ENCODE measurements at places on chromosomes 2 and 18.
A peak's percentile ranks its signal among the peaks of the same experiment; 100 is the strongest.

GRCh38 chr2:120396861-120397811 lies 51.2 kb downstream of the INHBB start:
- no peak for DNase-seq

GRCh38 chr18:42530276-42530675 lies 575.2 kb downstream of the PIK3C3 start:
- DNase-seq = no peak

DNA sequence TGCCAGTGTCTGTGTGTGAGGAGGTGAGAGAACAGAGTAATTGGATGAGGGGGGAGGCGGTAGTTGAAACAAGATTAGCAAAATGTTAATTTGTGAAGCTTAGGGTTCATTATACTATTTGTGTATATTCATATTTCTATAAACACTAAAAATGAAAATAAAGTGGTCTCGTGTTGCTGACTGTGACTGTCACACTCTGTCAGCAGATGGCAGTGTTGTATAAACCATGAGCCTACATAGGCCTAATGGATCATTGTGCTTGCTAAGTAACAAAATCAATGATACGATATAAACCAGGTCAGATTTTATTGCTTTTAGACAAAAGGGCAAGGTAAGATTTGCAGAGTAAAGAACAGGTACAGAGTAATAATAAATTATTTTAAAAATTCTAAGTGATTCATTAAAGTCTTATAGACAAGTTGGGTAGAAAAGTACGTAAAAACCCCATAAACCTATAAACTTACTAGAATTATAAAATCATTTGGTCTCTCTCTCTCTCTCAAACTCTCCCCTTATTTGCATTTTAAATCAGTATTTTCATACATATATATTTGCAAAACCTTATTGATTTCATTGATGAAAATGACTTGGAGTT lies 182.7 kb downstream of the RPIA start:
- DNase-seq = peak; percentile 40

DNA sequence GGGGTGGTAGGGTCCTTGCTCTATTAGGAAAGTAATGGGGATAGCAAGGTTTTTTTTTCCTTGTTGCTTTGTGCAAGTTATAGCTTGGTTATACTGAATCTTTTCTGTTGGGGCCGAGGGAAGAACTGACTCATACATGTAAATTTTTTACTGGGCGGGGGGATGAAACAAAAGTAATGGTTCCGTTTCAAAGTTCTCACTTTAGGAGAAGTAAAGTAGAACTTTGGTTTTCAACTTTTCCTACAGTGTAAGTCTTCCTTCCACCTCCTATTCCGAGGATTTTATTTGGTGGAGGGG lies 1.1 kb downstream of the AFTPH start:
- no peak for DNase-seq

GRCh38 chr2:176177580-176178037 lies 10.9 kb upstream of the HOXD1 start:
- DNase-seq = no peak

- DNase-seq = no peak
These were observed 30.3 kb downstream of the TNS1 start for GRCh38 chr2:217972490-217972889.

GRCh38 chr2:37831081-37831780 lies 93.9 kb upstream of the RMDN2 start:
- DNase-seq = peak; percentile 2

DNA sequence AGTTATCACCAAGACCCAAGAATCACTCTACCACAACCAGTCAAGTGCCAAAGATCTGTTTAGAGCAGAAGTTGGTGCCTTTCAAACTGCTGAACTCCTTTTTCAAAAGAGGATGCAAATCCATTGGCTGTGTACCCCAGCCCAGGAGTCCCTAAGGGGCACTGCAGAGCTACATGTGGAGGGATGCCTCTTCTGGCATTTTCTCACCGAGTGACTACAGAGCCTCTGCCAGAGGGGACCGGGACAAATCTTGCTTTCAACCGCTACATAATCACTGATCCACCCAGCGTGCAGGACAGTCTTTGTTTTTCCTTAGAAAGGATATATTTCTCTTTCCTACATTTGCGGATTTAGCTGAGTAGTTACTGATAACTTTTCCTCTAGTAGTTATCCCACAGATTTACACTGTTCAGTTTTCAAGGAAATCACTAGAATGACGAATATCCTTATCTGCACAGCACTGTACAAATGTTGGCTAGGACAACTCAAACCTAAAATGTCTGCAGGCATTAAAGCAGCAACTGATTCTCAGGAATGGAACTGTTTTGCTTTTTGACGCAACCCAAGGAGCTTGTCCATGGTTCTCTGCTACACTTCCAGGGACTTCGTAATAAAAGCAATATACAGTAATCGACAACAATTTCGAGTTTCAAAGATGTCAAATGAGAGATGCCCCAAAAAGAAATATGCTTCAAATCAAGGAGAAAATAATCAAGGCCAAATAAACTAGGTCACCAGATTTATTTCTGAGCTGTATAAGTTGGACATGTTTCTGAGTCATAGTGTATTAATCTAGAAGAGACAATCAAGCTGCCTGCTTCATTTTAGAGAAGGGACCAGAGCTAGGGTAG lies 24.1 kb downstream of the EPB41L3 start:
- no peak for DNase-seq

DNA sequence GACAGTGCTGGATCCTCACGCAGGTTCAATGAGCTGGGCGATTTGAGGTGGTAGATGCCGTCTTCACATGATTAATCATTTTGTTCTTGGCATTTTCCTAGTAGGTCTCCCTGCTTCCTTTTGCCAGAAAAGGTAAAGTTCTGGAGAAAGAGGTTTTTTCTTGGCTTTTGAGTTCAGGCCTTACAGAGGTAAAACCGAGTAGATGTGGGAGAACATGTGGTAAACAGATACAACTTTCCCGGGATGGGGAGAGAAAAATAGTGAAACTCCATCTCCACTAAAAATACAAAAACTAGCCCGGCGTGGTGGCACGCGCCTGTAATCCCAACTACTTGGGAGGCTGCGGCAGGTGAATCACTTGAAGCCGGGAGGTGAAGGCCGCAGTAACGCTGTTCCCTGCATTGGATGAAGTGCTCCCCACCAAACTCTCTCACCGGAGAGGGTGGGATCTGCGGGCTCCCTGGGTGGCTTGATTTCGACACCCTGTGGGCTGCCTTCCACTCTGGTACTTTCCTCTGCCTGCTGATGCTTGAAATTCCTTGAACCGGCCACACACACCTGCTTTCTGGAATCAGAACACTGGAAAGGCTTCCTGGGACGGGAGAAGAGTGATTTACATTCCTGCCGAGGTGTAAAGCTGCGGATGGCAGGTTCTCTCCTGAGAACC lies 88.8 kb downstream of the ACTR3 start:
- DNase-seq = no peak

- no peak for DNase-seq
These were observed 43.0 kb upstream of the CYBRD1 start for GRCh38 chr2:171479154-171479814.

GRCh38 chr2:181683518-181684453 lies 3.5 kb upstream of the NEUROD1 start:
- DNase-seq = no peak

- DNase-seq = no peak
These were observed 62.7 kb upstream of the NRP2 start for GRCh38 chr2:205619600-205619999.

DNA sequence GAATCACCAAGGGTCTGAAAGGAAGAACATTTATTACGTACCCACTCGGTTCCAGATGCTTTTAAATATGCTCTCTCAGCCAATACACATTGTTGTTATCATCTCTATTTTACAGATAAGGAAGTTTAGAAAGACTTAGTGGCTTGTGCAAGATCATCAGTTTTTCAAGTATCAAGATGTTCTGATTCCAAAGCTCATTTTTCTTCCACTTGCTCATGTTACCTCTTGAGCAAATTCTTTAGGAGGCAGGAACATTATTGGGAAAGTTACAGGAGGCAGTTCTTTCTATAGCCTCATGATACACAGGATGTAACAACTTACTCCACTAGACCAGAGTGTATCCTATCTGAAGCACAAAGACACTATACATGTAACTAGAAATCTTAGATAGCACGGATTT lies 65.0 kb upstream of the MMADHC start:
- DNase-seq = no peak

DNA sequence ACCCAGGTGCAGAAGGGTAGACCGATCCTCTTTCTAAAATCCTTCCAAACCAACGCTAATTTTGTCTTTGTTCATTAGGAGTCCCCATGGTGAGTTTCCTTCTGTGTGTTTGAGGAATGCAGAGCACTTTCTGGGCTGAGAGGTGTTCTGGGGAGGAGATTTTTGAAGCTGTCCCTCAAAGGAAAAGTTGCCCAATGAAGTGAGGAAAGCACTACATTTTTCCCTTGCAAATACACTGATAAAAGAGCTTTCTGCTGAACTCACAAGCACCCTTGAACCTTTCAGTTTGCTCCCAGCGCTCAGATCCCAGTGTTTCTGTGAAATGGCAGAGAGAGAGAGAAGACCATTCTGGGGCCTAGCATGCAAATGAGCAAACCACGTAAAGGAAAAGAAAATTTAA lies 299.6 kb upstream of the FANCL start:
- peak; percentile 33 for DNase-seq

Data from NCI-H1092 treated with DMSO at 0.1 percent for 48 hours (cell line).